ENCODE measurements at places on chromosomes 1 and 21.

GRCh38 chr1:228974273-228974672 is 239.0 kb downstream of the RHOU start:
- DNase-seq, result no peak

DNA sequence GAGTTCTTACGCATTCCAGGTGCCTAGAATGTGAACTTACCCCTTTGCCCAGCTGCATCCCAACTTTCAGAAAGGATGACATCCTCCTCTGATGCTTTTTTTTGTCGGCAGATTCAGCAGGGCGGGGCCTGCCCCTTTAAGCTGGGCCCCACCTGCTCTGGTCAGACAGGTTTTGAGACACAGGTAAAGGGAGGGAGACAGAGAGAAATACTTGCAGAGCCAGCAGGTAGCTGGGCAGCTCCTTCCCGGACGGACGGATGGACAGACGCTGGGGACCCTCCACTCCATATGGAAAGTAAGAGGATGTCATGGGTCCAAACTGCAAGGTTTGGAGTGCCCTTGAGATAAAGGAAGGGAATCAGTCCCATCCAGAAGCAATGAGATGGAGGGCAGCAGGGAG is at the start of gene TMEM79:
Gene TMEM79 (plus strand): TSS at position 214 of the 400 bp plus-strand sequence. CDS start 902 bp downstream, outside the sequence.
- DNase-seq, result no peak

DNA sequence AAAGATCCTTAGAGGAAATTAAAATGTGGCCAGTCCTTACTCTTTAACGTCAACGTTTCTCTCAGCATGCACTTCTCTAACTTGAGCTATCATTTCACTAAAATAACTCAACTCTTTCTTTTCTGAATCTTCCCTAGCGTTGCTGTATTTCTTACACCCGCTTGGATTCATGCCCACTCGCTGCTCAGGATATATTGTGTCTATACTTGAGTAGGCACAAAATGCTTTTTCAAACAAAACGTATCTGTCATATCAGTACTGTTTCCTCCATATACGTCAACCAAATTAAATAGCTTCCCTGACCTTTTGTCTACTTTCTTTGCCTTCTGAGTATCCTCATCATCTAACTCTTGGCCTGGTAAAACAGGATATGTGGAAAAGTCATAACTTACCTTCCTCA is 549.7 kb downstream of the SMYD3 start:
- no peak for DNase-seq

DNA sequence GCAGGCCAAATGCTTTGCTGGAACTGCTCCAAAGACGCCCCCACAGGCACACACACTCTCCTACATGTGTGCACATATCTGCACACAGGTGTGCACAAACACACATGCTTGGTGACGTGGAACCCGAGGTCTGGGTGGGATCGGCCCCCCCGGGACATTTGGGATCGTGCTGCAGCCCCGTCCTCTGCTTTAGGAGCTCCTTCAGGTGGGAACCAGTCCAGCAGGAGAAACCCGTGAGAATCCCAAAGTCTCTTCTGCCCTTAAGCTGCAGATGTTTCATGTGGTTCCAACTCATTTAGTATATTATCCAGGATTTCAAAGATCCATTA is 38.6 kb downstream of the UBE2G2 start:
- DNase-seq, result no peak

DNA sequence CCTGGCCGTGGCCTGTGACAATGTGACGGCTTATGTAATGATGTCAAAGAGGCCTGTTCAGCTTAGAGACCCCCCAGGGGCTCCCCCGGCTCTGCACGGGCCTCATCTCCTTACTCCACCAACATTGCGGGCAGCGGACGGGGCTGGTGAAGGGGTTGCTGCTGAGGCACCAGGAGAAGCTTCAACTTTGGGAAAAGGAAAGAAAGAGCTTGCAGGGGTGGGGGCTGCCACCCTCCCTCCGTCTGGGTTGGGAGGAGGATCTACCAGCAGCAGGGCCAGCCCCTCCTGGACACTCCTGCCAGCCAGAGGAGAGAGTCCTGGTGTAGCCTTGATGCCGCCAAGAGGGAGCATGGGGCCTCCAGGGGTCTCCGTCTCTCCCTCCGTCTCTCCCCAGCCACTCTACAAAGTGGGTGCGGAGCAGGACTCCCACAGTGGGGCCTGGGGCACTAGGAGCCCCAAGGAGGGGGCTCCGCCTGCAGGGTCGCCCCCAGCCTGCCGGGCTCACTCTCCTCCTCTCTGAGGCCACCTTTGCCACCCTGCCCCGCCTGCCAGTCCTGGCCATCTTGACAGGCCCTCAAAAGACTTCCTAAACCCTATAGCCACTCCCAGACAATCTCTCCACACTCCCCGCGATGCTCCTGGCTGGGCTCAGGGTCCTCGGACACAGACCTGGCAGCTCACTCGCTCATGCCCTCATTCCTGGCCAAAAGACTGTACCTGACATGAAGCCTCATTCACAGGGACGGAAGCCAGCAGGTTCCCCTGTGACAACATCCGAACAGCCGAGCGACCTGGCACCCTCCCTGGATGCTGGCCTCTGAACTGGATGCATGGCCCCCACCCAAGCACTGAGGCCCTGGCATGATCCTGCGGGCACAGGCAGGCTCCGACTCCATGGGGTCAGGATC is 130.4 kb upstream of the ARHGEF16 start:
- DNase-seq, result no peak

- no peak for DNase-seq
Observed at GRCh38 chr1:167365360-167365759, 144.7 kb downstream of the POU2F1 start.

- no peak for DNase-seq
Observed at GRCh38 chr1:116494353-116494692, 76.5 kb downstream of the CD58 start.

DNA sequence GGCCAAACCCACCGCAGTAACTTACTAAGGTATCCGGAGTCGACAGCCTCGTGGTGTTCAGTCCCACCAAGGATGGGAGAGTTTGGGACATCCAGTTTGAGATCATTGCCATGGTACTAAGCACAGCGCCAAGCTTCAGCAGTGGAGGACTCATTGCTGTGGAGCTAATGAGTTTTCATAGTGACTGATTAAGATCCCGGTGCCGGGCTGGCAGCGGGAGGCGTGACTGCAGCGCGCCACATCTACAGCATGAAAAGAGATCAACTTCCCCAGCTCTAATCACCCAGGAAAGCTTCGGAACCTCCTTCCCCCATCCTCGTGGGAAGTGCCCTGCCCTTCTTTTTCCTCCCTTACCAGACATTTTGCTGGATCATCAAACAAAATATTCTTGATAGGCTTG is 149.9 kb downstream of the OLFM3 start:
- no peak for DNase-seq

DNA sequence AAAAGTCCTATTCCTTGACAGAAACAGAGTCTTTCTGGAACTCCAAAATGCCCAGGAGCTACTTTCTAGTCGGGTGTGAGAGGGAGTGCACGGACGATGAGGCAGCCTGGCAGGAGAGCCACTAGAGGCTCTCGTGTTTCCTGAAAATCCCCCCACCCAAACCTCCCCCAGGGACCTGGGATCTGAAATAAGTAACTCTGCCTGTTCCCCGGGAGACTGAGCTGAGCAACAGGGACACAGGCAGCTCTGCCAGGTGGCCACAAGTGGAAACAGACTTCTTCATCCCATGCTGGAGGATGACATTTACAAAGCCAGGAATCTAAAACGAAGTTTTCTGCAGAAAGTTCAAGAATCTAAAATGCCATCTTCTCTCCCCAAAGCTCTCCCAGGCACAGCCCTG is 77.1 kb downstream of the ITPKB start:
- no peak for DNase-seq

GRCh38 chr1:55604749-55605148 is 389.6 kb upstream of the USP24 start:
- DNase-seq, result no peak

GRCh38 chr1:38028671-38029070 is 16.1 kb downstream of the UTP11 start:
- DNase-seq, result no peak

DNA sequence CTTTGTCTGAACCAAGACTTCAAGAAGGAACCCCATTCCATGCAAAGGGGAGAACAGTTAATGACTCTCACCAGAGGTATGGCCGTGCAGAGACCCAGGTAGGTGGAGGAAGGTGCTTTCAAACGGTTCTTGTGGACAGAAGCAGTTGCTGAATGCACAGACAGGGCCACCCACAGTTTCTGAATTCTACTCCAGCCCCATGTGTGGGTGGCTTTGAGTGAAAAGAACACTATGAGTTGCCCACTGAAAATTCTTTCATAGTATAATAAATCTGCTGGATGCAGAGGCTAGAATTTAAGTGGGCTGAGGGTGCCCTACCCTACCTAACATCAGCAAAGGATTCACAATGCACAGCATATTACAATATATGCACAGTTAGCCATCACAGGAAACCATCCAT is 7.2 kb upstream of the CCDC185 start:
- no peak for DNase-seq

DNA sequence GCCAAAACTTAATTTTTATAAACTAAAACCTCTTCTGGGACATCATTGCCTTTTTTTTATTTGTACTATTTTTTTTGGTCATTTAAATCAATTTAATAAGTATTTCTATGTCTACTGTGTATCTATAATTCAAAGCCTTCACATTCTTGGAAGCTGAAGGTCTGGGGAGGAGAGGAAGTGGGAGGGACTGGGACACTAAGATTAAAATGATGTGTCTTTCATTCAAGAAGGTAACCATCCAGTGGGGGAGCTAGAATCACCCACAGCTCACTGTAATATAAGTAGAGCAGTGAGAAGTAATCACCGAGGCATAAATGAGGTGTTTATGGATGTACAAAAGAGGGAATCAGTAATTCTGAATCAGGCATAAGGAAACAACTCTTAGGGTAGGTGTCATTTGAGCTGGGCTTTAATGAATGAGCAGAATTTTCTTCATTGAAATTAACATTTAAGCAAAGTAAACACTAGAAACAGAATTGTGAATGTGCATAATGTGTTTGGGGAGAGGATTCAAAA is 52.8 kb downstream of the PTGER3 start:
- no peak for DNase-seq

GRCh38 chr1:109718495-109718894 is 6.4 kb downstream of the GSTM5 start:
- DNase-seq, result no peak

DNA sequence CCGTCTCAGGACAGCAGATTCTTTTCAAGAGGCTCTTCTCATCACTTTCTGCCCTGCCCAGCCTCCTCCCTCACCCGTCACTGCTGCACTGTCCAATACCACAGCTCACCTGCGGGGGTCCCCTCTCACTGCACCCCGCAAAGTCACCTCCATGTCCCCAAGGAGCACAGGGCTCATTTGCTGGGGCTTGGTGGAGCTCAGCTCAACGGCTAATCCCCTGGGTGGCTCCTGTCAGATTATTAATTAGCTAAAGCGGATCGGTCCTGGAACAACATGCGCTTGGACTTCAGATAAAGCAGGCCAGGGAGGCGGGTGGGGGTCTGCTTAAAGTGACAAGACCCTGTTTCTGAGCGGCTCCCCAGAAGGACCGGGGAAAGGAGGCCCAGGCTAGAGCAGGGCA is 43.1 kb downstream of the CASZ1 start:
- no peak for DNase-seq

DNA sequence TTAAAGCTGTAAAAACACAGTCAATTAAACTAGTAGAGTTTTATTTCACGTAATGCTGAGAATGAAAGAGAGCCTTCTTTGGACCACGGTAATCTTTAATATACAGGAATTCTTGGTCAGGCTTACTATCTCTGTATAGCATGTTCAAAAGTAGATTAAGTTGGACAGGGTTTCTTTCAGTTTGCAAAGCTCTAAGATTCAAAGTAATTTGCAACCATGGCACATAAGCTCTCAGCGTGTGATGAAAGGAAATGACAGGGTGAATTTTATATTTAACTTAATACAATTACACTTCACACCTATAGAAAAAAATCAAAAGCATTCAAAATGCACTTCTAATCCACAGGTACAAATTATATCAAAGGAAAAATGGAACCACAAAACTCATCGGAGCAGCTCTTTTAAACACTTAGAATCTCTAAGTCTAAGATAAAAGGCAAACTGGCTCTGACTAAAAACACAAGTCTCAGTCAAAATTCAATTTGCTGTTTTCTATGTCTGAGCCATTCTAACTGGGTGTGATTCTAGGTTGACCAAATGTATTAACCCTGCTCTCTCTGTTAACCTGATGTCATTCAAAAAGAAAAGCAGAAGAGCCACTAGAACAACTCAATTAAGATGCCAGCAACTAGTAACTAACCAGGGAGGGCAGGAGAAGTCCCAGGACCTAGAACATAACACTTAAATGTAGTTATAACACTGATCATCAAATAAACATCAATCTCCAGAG is 147.7 kb downstream of the RERE start:
- DNase-seq, result no peak

GRCh38 chr1:178868706-178869105 is 2.2 kb downstream of the ANGPTL1 start:
- no peak for DNase-seq

DNA sequence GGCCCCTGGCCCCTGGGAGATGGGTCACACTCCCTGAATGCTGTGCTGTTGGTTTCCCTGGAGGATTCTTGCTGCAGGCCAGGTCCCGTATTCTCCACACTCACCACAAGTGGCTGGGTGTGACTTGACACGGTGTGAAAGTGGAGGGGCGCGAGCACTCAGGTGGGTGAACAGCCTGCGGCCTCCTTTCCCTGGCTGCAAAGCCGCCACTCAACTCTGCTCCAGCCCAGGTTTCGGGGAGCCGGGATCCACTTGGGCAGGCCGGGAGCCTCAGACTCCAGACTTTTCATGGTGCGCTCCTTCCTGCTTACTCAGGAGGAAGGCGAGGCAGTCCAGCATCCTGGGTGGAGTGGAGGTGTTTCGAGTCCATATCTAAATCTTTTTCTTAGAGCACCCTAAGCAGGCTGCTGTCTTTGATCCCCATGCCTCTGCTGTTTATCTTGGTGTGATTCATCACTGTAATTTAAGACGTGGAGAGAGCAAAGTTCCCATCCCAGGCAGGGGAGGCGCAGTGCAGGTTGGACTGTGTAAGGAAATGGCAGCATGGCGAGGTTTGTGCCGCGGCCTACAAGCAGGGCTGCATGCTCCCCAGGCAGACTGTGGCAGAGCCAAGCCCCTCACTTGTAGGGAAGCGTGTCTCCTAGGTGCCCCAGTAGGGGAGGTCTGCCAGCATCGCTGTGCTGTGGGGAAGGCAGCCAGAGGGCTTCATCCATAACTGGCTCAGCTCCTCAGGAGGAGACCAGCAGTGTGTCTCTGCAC is 29.6 kb downstream of the VANGL1 start:
- no peak for DNase-seq

DNA sequence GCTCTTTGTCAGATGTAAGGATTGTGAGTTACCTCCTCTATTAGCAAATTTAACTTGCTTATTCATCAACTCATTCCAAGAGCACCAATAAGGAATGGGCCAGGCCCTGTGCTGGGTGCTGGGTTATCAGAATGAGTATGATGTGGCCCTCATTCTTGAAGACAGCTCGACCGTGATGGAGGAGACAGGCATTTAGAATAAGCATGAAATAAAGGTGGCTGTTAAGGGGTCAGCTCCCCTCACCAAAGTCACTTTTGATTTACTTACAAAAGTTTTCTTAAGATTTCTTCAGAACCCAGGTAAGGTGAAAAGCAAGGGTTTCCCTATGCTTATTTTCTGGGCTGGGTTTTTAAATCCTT is 15.3 kb upstream of the PADI1 start:
- no peak for DNase-seq
